ENCODE measurements at places on chromosomes 4 and X. TPM values are rescaled to one million over a fixed set of nuclear protein-coding genes. Genes with fewer than 3 reads are reported as not detected.

GRCh38 chr4:179163147-179163546 is 1720.9 kb upstream of the AGA start:
- no peak for DNase-seq

PROM1 gene
- 23.7 TPM for total RNA-seq

ADAMTS3 gene
- total RNA-seq: 0.26 TPM

DNA sequence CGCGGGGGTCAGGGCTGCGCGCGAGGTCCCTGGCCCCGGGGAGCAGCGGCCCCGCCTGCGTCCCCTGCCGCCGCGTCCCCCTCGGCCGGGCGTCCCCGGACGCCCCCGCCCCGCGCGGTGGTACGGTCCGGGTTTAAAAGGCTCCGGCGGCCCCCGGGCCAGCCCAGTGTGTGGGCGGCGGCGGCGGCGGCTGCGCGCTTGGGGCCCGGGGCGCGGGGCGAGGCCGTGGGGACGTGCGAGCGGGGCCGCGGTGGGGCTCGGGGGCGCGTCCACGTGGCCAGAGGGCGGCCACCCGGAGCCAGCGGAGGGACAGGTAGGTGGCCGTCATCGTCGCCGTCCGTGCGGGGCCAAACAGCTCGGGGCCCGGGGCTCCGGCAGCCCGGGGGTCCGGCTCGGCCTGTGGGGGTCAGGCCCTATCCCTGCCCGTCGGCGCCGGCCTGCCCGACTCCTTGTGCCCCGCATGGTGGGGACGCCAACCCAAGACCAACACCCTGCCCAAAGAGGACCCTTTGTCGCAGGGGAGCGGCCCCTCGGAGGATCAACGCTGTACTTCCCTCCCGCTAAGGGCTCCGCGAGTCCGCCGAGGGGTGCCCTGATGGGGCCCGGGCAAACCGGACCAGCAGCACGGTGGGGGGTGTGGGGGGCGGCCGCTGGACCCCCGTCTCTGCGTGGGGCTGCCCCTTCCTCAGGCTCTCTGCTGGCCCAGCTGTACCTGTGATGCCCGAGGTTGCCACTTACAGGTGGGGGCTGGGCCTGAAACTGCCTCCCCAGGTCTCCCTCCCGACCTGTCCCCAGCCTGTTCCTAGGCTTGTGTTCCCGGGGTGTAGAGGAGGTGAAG is at the start of gene PLXNA3:
PLXNA3 (plus strand) TSS at position 166 of the 838 bp plus-strand sequence. CDS start 1,903 bp downstream, outside the sequence.
- no peak for DNase-seq

- DNase-seq: no peak
These were observed 331.9 kb downstream of the DCTD start for GRCh38 chr4:182585321-182585720.

- DNase-seq: no peak
These were observed 43.5 kb downstream of the CLCN3 start for GRCh38 chr4:169663831-169664230.

GRCh38 chr4:73901031-73901430 is 31.8 kb downstream of the CXCL1 start:
- DNase-seq: no peak

PTPN13 gene
- total RNA-seq: 9.1 TPM

TCP11X2 gene
- total RNA-seq: not detected

DNA sequence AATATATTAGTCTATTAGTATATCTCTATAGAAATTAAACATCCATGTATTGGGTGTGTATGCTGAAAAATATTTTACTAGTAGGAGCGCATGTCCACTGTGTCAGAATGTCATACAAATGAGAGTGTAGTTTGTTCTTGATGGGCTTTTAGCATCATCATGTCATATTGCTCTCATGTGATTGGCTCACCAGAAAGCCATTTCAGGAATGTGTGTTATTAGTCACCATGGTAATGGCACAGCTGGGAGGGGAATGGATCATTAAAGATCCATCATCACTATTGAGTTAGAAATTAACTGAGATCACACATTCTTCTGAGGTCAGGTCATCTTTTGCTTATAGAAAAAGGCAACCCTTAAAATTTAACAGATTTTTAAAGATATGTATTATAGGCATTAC is 77.3 kb downstream of the PHEX start:
- no peak for DNase-seq

LRP2BP gene
- 2.1 TPM for total RNA-seq

GRCh38 chrX:113770071-113770470 is 813.8 kb upstream of the HTR2C start:
- DNase-seq: no peak

GRCh38 chr4:99179626-99180025 is 35.5 kb upstream of the ADH4 start:
- DNase-seq: peak; percentile 48

- no peak for DNase-seq
These were observed 815.9 kb upstream of the FRG1 start for GRCh38 chr4:189124791-189125190.

DNA sequence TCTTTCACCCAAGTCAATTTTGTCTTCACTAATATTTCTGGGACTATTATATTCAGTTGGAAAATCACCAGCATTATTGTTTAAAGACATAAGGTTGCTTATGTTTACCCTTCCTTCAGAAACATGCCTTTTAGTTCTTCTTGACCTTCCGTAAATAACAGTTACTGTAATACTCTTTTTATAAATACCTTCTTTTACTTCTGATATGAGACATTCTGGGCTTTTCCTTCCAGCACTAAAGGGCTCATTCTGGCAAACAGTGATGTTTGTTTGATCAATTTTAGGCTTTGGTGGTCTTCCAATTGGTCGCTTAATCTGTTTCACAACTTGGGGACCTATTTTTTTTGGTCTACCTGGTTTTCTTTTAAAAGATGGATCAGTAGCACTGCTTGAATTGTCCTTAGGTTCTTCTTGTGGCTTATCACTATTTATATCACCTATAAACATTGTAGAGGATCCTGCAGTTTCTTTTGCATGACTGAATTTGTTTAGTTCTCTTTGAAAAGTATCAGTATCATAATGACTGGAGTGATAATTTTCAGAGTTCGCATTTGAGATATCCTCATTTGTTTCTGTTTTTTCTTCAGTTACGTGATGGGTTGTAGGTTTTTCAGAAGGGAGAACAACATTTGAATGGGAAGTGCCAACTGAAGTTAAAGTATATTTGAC is 64.8 kb downstream of the NCAPG start:
- DNase-seq: no peak

TSC22D3 gene
- 147 TPM for total RNA-seq

- no peak for DNase-seq
These were observed 68.9 kb downstream of the SH2D1A start for GRCh38 chrX:124415115-124415800.

DNA sequence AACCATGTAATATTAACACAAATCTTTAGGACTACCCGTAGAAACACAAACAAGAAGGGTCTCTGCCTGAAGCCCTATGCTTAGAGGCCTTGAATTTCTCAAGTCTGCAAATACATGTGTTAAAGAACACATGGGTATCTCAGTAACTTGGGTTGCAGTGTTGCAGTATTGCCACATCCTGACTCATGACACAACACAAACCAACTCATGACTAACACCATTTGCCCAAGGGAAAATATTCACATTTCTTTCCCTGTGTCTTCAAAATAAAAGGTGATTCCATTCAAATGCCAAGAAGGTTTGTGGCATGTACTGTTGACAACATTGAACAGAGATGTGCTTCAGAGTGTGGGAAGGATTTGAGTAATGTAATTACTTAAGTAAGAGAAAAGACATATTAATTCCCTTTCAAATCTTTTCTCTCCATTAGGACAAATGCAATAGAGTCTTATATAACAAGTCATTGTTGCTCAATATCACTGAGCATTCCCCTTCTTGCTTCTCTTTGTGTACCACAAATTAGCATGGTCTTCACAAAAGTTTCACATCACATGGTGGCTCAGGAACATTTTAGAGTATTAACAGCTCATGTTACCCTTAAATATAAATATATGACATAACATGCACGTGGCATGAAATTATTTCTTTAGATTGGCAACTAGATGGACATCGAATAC is 487.1 kb downstream of the STPG2 start:
- DNase-seq: no peak

DNA sequence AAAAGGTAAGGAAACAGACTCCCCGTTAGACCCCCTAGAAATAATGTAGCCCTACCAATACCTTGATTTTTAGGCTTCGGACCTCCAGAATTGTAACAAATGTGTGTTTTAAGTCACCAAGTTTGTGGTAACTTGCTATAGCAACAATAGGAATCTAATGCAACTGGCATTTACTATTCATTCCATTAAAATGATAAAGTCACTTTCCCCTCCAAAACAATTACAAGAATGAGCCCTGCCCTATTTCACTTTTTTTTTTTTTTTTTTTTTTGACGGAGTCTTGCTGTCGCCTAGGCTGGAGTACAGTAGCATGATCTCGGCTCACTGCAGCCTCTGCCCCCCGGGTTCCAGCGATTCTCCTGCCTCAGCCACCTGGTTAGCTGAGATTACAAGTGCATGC is 3.5 kb upstream of the DDX60L start:
- DNase-seq: no peak

DNA sequence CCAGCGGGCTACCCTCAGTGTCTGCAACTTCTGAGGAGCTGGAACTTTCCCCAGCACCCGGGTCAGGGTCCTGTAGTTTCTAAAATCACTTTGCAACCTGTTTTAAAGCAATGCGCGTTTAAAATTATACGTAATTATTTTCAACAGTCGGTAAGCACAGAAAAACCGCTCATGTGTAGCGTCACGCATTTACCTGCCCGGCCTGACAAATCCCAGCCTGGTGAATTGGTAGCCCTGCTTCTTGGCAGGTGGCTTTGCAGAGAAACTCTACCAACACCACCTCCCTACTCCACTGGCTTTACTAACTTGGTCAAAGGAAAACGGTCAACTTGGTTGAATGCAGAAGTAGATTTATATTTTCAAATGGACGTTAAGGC is 640 bp downstream of the BANK1 start:
- peak; percentile 7 for DNase-seq

- DNase-seq: peak; percentile 26
These were observed 105.6 kb downstream of the APOOL start for GRCh38 chrX:85109235-85109634.

GRCh38 chrX:150873616-150874015 is 24.9 kb downstream of the CD99L2 start:
- DNase-seq: peak; percentile 15

- no peak for DNase-seq
These were observed 11.0 kb upstream of the IDS start for GRCh38 chrX:149515954-149516602.

DNA sequence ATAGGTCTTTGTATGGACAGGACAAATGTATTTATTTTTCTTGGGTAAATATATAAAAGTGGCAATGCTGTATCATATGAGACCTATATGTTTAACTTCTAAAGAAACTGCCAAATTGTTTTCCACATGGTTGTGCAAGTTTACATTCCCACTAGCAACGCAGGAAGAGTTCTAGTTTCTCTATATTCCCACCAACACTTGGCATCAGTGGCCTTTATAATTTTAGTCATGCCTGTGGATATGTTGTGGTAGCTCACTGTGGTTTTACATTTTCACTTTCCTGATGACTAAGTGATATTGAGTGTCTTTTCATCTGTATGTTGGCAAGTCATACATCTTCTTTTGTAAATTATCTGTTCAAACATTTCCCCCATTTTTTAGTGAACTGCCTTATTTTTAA is 126.0 kb downstream of the EMCN start:
- no peak for DNase-seq

TBC1D25 gene
- 5.9 TPM for total RNA-seq

DCAF4L1 gene
- under 0.01 TPM for total RNA-seq

Data from body of pancreas (tissue), 4 donors.